ENCODE measurements at places on chromosomes 7 and 10. TPM values are rescaled to one million over a fixed set of nuclear protein-coding genes. Genes with fewer than 3 reads are reported as not detected.

Gene SLC16A9
- not detected for polyA plus RNA-seq

Gene ITGA8
- not detected for polyA plus RNA-seq

Gene TET1
- polyA plus RNA-seq: 0.58 TPM

Gene IQUB
- not detected for polyA plus RNA-seq

Gene ADD3
- 394 TPM for polyA plus RNA-seq

Gene SPDYE5
- polyA plus RNA-seq: 0.42 TPM

Gene HYAL4
- not detected for polyA plus RNA-seq

Gene TMEM229A
- polyA plus RNA-seq: not detected

Gene CYP3A5
- 0.52 TPM for polyA plus RNA-seq

Gene PRSS2
- not detected for polyA plus RNA-seq

Gene AP3M1
- polyA plus RNA-seq: 33.9 TPM

Gene C10orf53
- not detected for polyA plus RNA-seq

Gene CPED1
- polyA plus RNA-seq: 0.42 TPM

Gene GAD2
- not detected for polyA plus RNA-seq

Gene CPA2
- not detected for polyA plus RNA-seq

Gene NPC1L1
- not detected for polyA plus RNA-seq

Gene PLEKHS1
- polyA plus RNA-seq: not detected

Gene TWIST1
- polyA plus RNA-seq: not detected

Measured in naive B cell (primary cell).